ENCODE measurements at places on chromosomes 11 and 22.

GRCh38 chr11:14390669-14391068 is 31.7 kb upstream of the RRAS2 start:
- no peak overlapping the region for H3K27ac ChIP-seq
- no peaks in the 10 kb centered on the region for H3K36me3 ChIP-seq
- no peaks in the 10 kb centered on the region for H3K27me3 ChIP-seq
- peaks cover 7% of the 10 kb centered on the region for H3K4me1 ChIP-seq
- H3K4me3 ChIP-seq = no peak overlapping the region

DNA sequence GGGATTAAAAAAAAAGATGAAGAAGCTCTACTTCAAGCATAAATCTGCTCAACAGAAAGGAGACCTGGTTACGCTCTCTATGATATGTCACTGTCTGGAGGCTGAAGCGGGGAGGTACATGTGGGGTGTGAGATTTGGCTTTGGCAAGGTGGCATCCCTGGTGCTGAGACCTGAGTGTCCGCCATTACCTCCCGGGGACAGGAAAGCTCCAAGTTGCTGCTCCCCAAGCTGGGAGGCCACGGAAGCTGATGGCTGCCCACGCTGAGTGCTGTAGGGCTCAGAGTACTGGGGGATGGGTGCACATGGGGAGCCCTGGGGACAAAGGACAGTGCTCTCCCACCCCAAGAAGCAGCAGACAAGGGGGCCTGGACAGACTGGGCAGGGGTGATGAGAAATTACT is 167.9 kb downstream of the DSCAML1 start:
- no peaks in the 10 kb centered on the region for H3K36me3 ChIP-seq
- no peak overlapping the region for H3K27ac ChIP-seq
- no peaks in the 10 kb centered on the region for H3K4me1 ChIP-seq
- no peak overlapping the region for H3K4me3 ChIP-seq
- no peak for DNase-seq

DNA sequence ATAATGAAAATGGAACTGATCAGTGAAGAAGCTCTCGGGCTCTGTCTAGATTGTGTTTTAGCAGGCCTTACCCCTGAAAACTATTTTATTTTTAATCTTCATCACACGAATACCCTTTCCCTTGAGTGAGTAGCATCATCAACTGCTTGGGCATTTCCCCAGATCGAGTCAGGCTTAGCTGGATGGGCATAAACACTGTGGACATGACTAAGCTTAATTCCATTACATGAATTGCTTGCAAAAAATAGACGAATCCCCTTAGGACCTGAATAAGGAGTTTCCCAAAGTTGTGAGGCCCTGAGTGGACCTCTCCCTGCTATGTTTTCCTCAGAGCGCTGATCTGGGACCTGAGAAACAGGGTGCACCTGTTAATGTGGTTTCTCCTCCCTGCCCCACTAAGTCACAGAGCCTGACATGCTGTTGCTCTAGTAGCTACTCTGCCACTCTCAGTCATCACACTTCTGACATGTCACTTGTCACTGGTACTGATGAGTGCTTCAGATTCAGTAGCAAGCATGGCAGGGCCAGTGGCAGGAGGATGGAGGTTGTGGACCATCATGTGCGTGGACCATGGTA is 53.5 kb downstream of the ENDOD1 start:
- no peaks in the 10 kb centered on the region for H3K36me3 ChIP-seq
- no peak overlapping the region for H3K27ac ChIP-seq
- no peaks in the 10 kb centered on the region for H3K4me1 ChIP-seq
- no peak for DNase-seq
- no peak overlapping the region for H3K4me3 ChIP-seq

DNA sequence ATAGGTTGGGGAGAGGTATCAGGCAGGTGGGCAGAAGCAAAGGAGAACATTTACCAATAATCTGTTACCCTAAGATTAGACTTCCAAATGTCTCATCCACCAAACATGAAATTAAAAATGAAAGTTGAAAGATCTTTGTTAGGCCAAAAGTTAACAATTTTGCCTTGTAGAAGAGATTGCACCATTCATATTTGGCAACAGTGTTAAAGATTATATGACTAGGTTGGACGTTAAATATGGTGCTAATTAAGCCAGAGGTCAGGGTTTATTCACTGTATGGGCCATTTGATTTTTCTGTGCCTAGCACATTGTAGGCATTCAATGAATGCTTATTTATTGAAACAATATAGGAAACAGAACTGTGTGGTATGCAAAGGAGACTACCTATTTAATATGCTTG is 126.1 kb upstream of the SLC5A12 start:
- H3K27me3 ChIP-seq = no peaks in the 10 kb centered on the region
- DNase-seq = no peak
- no peaks in the 10 kb centered on the region for H3K4me1 ChIP-seq

- H3K4me1 ChIP-seq = no peaks in the 10 kb centered on the region
- no peak overlapping the region for H3K4me3 ChIP-seq
- H3K27me3 ChIP-seq = no peaks in the 10 kb centered on the region
- H3K36me3 ChIP-seq = no peaks in the 10 kb centered on the region
These were observed 32.2 kb downstream of the TRMU start for GRCh38 chr22:46367707-46368191.

DNA sequence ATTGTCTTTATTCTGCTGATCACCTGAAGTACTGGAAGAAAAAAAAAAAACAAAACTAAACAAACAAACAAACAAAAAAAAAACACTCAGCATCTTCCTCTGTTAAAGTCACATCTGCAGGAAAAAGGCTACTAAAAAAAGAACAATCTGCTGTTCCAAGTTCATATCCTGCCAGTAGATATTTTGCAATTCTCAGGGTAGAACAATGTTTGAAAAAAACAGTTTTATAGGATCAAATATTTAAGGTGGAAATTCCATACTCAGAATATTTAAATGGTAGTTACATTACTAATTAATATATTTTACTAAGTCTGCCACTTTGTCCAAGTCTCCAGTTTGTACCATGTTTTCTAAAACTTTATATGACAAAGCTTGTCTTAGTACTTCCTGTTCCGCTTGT is 175.2 kb downstream of the SBF2 start:
- no peaks in the 10 kb centered on the region for H3K27me3 ChIP-seq
- no peak overlapping the region for H3K4me3 ChIP-seq

GRCh38 chr11:14774721-14775120 is 117.3 kb downstream of the CYP2R1 start:
- H3K27me3 ChIP-seq = no peaks in the 10 kb centered on the region
- peaks cover 11% of the 10 kb centered on the region for H3K36me3 ChIP-seq
- no peak overlapping the region for H3K4me3 ChIP-seq
- H3K27ac ChIP-seq = no peak overlapping the region

GRCh38 chr11:45335434-45335833 is 49.3 kb upstream of the SYT13 start:
- no peak overlapping the region for H3K4me3 ChIP-seq
- H3K27ac ChIP-seq = no peak overlapping the region

- H3K4me3 ChIP-seq = no peak overlapping the region
- H3K36me3 ChIP-seq = no peaks in the 10 kb centered on the region
- DNase-seq = no peak
- no peak overlapping the region for H3K27ac ChIP-seq
These were observed 678.7 kb upstream of the ARHGAP42 start for GRCh38 chr11:100008417-100008816.

DNA sequence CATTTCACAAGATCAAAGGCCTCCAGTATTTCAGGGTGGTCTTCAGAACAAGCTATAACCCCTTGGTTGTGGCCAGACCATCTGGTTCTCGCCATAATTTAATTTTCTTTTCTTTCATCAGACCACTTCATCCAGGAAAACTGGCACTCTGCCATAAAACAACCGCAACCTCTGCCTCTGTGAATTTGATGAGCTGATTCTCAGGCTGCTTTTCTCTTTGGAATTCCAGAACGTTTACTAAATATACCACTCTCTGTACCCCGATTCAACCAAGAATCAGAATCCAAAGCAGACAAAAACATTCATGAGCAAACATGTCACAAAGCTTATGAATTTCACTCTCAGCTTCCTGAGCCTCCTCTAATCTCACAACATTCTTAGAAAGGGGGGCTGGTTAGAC is 331.8 kb upstream of the SYN3 start:
- no peak for DNase-seq
- no peaks in the 10 kb centered on the region for H3K4me1 ChIP-seq
- no peak overlapping the region for H3K4me3 ChIP-seq
- no peak overlapping the region for H3K27ac ChIP-seq

- H3K4me1 ChIP-seq = no peaks in the 10 kb centered on the region
- no peak for DNase-seq
- no peak overlapping the region for H3K4me3 ChIP-seq
- H3K36me3 ChIP-seq = no peaks in the 10 kb centered on the region
- no peak overlapping the region for H3K27ac ChIP-seq
These were observed 14.7 kb downstream of the IL2RB start for GRCh38 chr22:37135023-37135422.

- no peaks in the 10 kb centered on the region for H3K36me3 ChIP-seq
- no peaks in the 10 kb centered on the region for H3K4me1 ChIP-seq
- no peak overlapping the region for H3K4me3 ChIP-seq
- no peak overlapping the region for H3K27ac ChIP-seq
These were observed 95.8 kb downstream of the TP53I11 start for GRCh38 chr11:44854741-44855492.

- no peak for DNase-seq
- H3K27me3 ChIP-seq = no peaks in the 10 kb centered on the region
- no peak overlapping the region for H3K4me3 ChIP-seq
- H3K4me1 ChIP-seq = no peaks in the 10 kb centered on the region
- no peaks in the 10 kb centered on the region for H3K36me3 ChIP-seq
- H3K27ac ChIP-seq = no peak overlapping the region
These were observed 185.8 kb upstream of the POU2AF2 start for GRCh38 chr11:111059726-111060125.

- no peaks in the 10 kb centered on the region for H3K4me1 ChIP-seq
- no peaks in the 10 kb centered on the region for H3K27me3 ChIP-seq
- H3K4me3 ChIP-seq = no peak overlapping the region
- no peak overlapping the region for H3K27ac ChIP-seq
These were observed 3.2 kb downstream of the NELL1 start for GRCh38 chr11:20672575-20672974.

DNA sequence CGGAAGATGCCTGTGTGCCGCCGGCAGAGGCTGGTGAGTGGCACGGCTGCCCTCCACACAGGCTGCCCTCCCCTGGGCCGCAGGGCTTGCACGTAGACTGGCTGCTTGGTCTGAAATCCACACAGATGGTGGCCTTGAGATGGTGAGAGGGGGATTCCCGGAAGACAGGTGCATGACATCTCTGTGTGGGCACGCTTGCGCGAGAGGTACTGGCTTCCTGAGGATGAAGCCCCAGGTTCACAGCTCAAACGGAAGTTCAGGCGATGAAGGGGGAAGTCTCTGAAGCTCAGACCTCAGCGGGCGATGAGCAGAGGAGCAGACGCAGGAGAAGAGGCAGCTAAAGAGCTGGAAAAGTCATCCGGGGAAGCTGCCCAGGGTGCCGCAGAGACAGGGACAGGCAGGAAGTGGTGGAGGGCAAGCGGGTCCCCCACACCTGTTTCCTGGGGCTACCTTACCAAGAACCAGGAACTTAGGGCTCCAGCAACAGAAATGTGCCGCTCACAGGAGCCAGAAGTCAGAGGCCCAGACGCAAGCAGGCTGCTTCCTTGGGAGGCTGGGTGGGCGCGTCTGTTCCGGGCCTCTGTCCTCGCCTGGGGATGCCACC is 7.2 kb downstream of the CRELD2 start:
- DNase-seq = peak; percentile 67
- peaks cover 8% of the 10 kb centered on the region for H3K36me3 ChIP-seq
- no peaks in the 10 kb centered on the region for H3K27me3 ChIP-seq
- H3K4me1 ChIP-seq = peaks cover 19% of the 10 kb centered on the region
- H3K27ac ChIP-seq = peak overlapping the region; percentile 42

DNA sequence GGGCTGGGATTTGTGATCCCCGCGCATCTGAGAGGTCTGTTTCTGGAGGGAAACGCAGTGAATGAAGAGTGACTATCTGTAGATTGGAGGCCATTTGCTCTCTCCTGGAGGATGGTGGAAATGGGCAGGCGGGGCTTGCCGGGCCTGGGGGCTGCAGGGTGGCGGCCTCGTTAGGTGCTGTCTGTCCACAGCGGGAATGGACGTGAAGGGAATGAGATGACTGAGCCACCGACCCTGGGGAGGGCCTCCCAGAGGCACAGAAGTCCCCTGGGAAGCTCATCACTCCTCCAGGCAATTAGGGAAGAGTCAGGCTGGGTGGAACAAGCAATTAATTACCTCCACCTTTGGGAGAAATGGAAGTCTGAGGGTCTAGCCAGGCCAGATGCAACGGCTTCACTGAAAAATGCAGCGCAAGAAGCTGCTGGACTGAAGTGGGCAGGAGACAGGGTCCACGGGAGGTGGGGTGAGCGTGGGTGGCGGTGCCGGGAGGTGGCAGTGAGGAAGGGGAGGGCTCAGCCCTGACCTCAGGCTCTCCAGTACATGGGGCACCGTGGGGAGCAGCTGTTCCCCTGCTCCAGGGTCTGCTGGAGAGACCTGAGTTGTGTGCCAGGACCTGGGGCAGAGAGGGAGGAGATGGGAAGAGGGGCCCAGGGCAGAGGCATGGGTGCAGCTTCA is 524.5 kb downstream of the BRD1 start:
- H3K27ac ChIP-seq = no peak overlapping the region
- H3K4me3 ChIP-seq = no peak overlapping the region
- H3K36me3 ChIP-seq = no peaks in the 10 kb centered on the region

DNA sequence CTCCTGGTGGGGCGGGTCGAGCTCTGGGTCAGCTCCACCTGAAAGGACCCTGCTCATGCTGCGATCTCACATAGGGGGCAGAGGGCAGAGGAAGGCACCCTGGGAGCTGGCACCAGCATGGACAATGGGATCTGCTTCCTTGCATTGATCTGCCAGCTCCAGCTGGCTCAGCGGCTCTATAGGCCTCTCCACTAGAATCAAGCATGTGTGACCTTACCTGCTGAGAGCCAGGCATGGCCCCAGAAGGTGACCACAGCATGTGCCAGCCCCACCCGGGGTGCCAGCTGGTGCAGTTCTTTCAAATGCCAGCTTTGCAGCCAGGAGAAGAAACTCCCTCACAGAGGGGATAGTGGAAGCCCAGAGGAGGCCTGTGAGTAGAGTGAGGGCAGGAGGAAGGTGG is 22.0 kb upstream of the KLHL35 start:
- H3K4me1 ChIP-seq = no peaks in the 10 kb centered on the region
- H3K27me3 ChIP-seq = no peaks in the 10 kb centered on the region
- no peaks in the 10 kb centered on the region for H3K36me3 ChIP-seq
- H3K4me3 ChIP-seq = no peak overlapping the region
- H3K27ac ChIP-seq = no peak overlapping the region

GRCh38 chr22:26580240-26580962 is 9.5 kb downstream of the TPST2 start:
- DNase-seq = no peak
- H3K4me1 ChIP-seq = peaks cover 28% of the 10 kb centered on the region
- H3K4me3 ChIP-seq = no peak overlapping the region
- no peaks in the 10 kb centered on the region for H3K27me3 ChIP-seq

- no peaks in the 10 kb centered on the region for H3K27me3 ChIP-seq
- no peaks in the 10 kb centered on the region for H3K4me1 ChIP-seq
- DNase-seq = no peak
- no peak overlapping the region for H3K4me3 ChIP-seq
These were observed 702.4 kb upstream of the LRRC4C start for GRCh38 chr11:42161886-42162285.

All from DND-41 (cell line).